ENCODE measurements at places on chromosomes 6 and 20. TPM values are rescaled to one million over a fixed set of nuclear protein-coding genes. Genes with fewer than 3 reads are reported as not detected.

GRCh38 chr6:121520337-121521163, 85.1 kb downstream of the GJA1 start:
- no peak for DNase-seq

Gene SAPCD1
- total RNA-seq: 4.3 TPM

GRCh38 chr6:41716516-41717391, 18.7 kb downstream of the TFEB start:
- DNase-seq: no peak

DNA sequence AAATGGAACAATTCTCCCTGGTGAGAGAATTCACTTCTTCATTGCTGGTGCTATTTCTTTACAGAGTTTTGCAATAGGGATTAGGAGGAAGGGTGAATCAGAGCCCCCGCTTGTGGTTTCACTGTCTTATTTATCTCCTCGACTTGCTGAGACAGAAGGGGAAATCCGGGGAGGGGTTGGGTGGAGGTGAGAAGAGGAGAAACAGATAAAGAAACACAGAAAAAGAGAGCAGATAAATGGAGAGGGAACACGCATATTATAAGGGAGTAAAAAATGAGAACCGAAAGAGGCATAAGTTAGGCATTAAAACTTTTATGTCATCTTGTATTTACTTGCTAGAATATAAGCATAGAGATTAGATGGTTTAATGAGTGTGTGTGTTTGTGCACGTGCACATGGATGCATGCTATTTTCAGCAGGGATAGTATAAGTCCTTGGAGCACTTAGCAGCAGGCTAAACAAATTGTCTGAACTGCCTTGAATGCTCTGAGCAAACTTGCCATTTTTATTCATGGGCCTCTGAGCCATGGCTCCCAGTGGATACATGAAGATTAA, 105.0 kb downstream of the OLIG3 start:
- DNase-seq: no peak

- no peak for DNase-seq
These were observed 396.2 kb downstream of the CD83 start for GRCh38 chr6:14513496-14514393.

DNA sequence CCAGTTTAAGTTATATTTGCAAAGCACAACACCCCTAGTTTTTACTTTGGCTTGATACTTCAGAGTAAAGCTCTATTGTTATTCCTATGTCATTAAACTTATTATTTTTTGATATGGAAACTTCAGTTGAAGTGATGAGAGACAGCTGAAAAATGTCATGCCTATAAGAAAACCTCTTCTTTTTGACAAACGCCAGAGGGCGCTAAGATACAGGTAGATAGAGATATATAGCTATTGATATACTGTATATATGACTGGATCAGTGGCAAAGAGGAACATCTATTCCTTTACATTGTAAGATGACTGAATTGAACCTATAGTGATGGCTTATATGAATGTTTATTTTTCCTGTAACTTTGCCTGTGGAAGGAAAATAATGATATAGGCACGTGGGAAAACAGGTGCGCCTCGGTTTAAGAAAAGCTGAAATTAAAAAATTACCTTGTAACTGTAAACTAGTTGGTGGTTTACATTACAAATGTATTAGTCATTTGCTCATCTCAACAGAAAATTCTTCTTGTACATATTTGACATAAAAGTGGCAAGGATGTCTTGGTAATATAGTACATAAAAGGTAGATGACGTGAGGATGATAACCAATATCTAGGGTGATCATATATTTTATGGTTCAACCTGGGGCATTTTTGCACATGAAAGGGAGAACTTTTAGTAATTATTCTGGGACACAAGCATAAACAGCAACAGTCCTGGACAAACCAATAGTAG, 74.1 kb downstream of the LAMA4 start:
- no peak for DNase-seq

- DNase-seq: no peak
These were observed 43.2 kb downstream of the KAT14 start for GRCh38 chr20:18180815-18181214.

All from mucosa of descending colon (tissue), 3 donors.